ENCODE measurements at places on chromosomes 6 and 20.

GRCh38 chr20:6914986-6915385 lies 147.5 kb downstream of the BMP2 start:
- no peak for DNase-seq

DNA sequence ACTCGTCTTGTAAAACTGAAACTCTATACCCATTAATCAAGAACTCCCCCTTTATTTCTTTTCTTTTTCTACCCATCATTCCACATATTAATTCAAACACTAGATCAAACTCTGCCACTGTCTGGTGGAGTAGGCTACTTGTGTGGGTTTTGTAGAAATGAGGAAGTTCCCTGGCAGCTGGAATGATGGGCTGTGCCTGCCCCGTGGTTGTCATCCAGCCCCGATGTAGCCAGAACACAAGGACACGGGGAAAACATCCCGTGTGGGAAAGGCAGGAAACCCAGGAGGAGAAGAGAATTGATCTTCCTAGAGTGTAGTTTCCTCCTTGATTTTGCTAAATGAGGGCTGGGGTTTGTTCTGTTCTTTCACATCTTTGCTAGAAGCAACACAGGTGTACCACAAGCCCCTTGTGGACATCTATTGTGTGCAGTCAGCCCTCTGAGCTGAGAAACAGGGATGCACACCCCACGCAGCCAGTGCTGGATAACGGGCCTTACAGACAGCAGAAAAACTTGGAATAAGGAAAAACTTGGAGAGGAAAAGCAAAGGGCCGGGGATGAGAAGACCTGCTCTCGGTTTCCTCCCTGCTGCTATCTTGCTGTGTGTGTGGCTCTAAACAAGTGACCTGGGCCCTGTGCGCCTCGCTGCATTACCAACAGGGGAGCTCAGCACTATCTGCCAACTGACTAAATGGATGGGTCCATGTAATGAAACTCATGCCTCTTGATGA lies 88.0 kb downstream of the SCML4 start:
- DNase-seq: no peak

- no peak for DNase-seq
Observed at GRCh38 chr6:155013457-155013876, 18.4 kb downstream of the TIAM2 start.

GRCh38 chr6:51060262-51060762 lies 241.6 kb downstream of the TFAP2B start:
- no peak for DNase-seq

- DNase-seq: no peak
Observed at GRCh38 chr20:63546956-63547724, 409 bp downstream of the SRMS start.
